ENCODE measurements at places on chromosomes 7 and 10.

- no peak for DNase-seq
Observed at GRCh38 chr7:110522061-110522760, 568.7 kb upstream of the LRRN3 start.

DNA sequence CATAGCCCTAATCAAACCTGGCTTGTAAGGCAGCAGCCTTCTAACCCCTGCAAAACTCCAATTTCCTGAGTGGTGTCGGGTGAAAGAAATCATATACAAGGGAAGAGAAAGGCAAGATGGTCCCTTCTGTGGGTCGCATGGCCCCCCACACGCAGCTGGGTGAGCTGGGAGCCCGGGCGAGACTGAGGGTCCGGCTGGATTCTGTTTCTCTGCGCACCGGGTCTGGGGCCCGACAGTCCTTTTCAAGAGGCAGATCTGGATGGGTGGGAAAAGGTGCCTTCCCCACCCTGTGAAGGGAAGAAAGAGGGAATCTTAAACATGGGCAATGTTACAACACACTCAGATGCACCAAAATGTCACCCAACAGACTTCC, 18.5 kb downstream of the WDR86 start:
- no peak for DNase-seq

- no peak for DNase-seq
Observed at GRCh38 chr10:89563861-89564478, 28.6 kb upstream of the SLC16A12 start.

DNA sequence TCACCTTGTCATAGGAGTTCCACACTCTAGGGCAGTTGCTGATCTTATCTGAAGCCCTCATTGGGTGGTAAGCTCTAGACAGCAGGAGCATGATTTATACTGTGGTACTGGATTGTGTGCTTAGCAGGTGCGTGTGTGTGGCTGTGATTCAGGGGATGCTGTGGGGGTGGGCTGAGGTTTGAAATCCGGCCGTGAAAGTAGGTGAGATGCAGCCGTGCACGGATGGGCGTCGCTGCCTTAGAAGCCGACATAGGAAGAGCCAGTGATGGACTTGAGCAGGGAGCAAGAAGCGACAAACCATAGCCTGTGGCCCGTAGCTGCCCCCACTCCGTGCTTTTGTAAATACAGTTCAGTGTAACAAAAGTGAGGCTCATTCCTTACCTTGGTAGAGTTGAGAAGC, 38.2 kb downstream of the PROSER2 start:
- DNase-seq: no peak

Data from AG09309 (cell line).